ENCODE measurements at places on chromosomes 16 and 17. TPM values are rescaled to one million over a fixed set of nuclear protein-coding genes. Genes with fewer than 3 reads are reported as not detected.

DNA sequence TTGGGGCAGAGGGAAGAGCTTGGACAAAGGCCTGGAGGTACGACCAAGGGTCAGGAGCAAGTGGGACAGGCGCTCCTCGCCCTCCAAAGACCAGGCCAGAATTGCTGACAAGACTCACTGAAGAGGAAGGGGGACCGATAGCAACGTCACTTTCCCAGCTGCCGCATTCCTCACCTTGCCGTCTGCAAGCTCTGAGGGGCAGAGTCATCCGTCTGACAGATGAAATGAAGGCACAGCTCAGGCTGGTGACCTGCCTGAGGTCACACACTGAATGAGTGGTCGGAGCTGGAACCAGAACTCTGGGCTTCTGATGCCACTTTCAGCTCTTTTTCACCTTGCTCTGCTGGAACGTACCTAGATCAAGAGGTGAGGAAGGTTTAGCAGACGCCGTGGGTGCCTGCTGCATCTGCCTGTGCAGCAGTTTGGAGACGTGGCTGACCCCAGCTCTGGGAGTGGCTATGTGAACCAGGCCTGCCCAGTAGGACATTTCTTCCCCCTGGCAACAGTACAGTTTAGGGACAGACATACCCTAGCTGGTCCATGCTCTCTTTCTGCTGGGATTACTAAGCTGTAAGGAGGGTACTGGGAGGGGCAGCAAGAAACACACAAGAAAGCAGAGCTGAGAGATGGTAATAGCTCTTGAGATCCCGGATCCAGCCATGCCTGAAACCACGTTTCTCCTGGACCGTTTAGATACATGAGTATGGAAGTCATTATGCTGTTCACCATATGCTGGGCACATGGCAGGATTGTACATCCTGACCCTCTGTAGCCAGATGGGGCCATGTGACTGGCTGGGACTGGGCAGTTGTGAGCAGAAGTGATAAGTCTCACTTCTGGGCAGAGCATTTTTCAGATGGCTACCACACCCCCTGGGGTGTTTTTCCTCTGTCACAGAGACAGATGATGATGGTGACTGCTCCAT, 50.9 kb downstream of the IL21R start:
- no peak for DNase-seq
- H3K27ac ChIP-seq = no peak overlapping the region
- peaks cover 5% of the 10 kb centered on the region for H3K27me3 ChIP-seq

GRCh38 chr16:11833951-11834695, 17.2 kb downstream of the RSL1D1 start:
- H3K36me3 ChIP-seq = peaks cover 26% of the 10 kb centered on the region
- no peaks in the 10 kb centered on the region for H3K27me3 ChIP-seq
- H3K27ac ChIP-seq = no peak overlapping the region
- DNase-seq = no peak
- no peaks in the 10 kb centered on the region for H3K4me1 ChIP-seq
- H3K4me3 ChIP-seq = no peak overlapping the region

DNA sequence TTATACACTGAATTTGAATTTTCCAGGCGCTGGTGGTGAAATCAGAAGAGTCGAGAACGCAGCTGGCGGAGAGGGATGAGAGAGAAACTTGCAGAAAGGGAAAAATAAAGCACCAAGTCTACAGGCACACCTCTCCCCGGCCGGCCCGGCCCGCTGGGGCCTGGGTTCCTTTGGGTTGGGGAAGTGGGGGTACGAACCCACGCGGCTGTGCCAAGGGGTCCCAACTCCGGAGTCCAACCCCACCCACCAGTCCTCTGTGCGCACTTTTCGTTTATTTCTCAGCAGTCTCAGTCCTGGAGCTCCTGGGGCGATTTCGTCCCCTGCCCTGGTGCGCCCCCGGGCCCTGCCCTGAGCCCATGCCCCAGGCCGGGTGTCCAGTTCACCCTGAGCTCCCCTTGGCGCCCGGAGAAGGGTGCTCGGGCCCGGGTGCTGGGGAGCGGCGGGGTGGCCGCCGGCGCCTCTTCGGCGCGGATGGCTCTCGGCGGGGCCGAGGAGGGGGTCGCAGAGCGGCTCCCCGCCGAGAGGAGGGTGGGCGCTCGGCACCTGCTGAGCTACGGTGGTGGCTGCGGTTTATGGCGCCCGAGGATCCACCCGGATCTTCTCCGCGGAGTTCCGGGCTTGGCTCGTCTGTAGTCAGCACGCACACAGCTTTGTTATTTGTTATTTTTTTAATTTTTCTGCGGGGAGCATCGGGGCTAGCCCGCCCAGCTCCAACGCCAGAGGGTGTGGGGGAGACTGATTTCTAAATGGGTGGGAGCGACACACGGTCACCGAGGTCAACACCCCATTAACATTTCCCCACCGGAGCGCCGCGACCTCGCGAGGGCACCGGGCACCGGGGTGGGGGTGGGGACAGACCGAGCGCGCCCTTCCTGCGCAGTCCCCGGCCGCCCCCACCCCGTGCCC, 15.7 kb upstream of the CBX8 start:
- DNase-seq = no peak
- peaks cover 31% of the 10 kb centered on the region for H3K4me1 ChIP-seq
- H3K27ac ChIP-seq = no peak overlapping the region

- H3K27me3 ChIP-seq = no peaks in the 10 kb centered on the region
- peaks cover 11% of the 10 kb centered on the region for H3K36me3 ChIP-seq
- DNase-seq = no peak
- no peak overlapping the region for H3K4me3 ChIP-seq
- H3K27ac ChIP-seq = no peak overlapping the region
- no peaks in the 10 kb centered on the region for H3K4me1 ChIP-seq
Measured at GRCh38 chr17:1870592-1870991, 40.8 kb downstream of the RPA1 start.

- no peaks in the 10 kb centered on the region for H3K36me3 ChIP-seq
- H3K27ac ChIP-seq = no peak overlapping the region
- no peaks in the 10 kb centered on the region for H3K27me3 ChIP-seq
- H3K4me1 ChIP-seq = no peaks in the 10 kb centered on the region
- no peak for DNase-seq
Measured at GRCh38 chr17:51456942-51457341, 196.6 kb downstream of the UTP18 start.

DNA sequence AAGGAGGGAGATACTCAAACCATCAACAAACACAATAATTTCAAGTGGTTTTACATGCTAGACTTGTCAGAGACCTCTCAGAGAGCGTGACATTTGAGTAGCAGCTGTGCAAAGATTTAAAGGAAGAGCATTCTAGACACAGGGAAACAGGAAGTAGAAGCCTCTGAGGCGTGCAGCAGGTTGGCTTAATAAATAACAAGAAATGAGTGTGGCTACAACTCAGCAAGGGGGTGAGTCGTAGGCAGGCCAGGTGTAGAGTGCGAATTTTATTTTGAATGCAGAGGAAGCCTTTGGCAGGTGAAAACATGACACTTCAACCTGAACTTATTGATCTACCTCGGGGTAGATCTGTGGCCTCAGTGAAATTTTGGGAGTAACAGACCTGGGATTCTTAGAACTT, 73.2 kb upstream of the MRTFB start:
- no peaks in the 10 kb centered on the region for H3K36me3 ChIP-seq
- no peak overlapping the region for H3K27ac ChIP-seq
- no peak overlapping the region for H3K4me3 ChIP-seq

DNA sequence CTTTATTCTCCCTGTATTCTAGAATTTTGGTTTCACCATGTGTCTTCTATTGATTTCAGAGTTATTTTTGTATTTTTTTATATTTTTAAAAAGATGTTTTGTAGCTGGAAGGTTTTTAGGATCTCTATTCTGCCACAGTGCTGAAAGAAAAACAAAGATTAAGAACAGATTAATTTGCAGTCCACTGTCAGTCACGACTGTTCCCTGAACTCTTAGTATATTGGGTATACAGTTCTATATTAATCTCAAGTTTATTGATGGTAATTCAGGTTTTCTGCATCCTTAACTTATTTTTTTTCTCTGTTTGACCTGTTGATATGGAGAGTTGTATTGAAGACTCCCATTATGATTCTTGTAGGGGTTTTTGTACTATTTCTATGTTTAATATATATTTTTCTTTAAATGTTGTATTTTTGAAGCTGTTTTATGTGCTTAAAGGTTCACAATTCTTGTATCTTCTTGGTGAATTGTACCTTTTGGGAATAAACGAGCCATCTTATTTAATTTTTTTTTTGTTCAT, 2.9 kb downstream of the SPECC1 start:
- H3K4me1 ChIP-seq = peaks cover 4% of the 10 kb centered on the region
- H3K36me3 ChIP-seq = no peaks in the 10 kb centered on the region
- H3K4me3 ChIP-seq = no peak overlapping the region
- H3K27me3 ChIP-seq = peaks cover 11% of the 10 kb centered on the region
- no peak for DNase-seq
- H3K27ac ChIP-seq = no peak overlapping the region

- no peak for DNase-seq
- no peaks in the 10 kb centered on the region for H3K4me1 ChIP-seq
- H3K4me3 ChIP-seq = no peak overlapping the region
- no peak overlapping the region for H3K27ac ChIP-seq
- H3K27me3 ChIP-seq = no peaks in the 10 kb centered on the region
Measured at GRCh38 chr17:18143044-18143936, 34.7 kb downstream of the MYO15A start.

DNA sequence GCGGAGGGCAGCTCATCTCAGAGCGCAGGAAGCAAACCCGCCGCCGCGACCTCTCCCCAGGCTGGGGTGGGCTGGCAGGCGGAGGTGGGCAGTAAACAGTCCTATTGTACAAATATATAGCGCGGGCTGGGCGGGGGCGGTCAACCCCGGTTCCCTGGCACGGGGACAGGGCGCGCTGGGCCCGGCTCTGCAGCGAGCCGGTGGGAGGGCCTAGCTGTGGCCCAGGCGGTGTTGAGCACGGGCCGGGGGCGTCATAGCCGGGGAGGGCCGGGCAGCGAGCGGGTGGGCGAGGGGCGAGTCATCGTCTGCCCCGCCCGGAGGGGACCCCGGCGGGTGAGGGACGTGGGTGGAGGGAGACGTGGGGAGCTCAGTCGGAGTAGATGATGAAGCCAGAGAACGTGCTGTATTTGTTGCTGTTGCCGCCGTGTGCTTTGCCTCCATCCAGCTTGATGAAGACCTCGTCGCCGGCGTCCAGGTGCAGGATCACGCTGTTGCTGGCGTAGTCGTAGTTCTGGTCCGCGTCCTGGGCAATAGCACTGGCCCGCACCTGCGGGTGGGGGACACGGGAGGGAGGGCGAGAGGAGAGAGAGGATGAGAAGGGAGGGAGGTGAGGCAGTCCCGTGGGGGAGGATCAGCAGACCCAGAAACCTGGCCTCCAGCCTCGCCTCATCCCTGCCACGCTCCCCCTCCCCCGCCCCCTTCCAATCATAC, 8.1 kb downstream of the C1QL1 start:
- H3K4me1 ChIP-seq = no peaks in the 10 kb centered on the region
- H3K36me3 ChIP-seq = no peaks in the 10 kb centered on the region
- H3K27me3 ChIP-seq = peaks cover 21% of the 10 kb centered on the region
- no peak overlapping the region for H3K27ac ChIP-seq

GRCh38 chr17:78692460-78693010, 89.5 kb downstream of the CYTH1 start:
- H3K4me3 ChIP-seq = no peak overlapping the region
- no peaks in the 10 kb centered on the region for H3K4me1 ChIP-seq

DNA sequence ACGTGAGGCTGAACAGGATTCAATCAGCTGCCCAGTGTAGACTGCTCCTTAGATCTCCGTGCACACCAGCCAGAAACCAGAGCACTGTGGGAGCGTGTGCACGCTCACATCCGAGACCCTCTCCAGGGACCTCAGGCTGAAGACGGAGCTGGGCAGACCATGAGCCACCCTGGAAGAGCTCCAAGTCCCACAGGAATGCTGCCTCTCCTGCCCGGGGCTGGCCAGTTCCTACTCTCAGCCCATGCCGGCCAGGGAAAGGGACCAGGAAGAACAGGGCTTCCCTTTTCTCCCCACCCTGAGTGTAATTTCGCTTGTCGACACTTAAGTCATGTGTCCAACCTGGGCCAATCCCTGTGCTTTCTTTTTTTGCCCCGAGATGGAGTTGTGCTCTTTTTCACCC, 6.9 kb downstream of the ALYREF start:
- no peak overlapping the region for H3K4me3 ChIP-seq
- H3K36me3 ChIP-seq = peaks cover 44% of the 10 kb centered on the region
- no peak overlapping the region for H3K27ac ChIP-seq
- no peak for DNase-seq

- H3K4me3 ChIP-seq = peak overlapping the region; percentile 98
- no peaks in the 10 kb centered on the region for H3K27me3 ChIP-seq
- no peak for DNase-seq
Measured at GRCh38 chr17:67243284-67243683, 1.7 kb downstream of the HELZ start.

- peaks cover 67% of the 10 kb centered on the region for H3K36me3 ChIP-seq
- peaks cover 45% of the 10 kb centered on the region for H3K4me1 ChIP-seq
- no peaks in the 10 kb centered on the region for H3K27me3 ChIP-seq
- peak overlapping the region; percentile 71 for H3K27ac ChIP-seq
Measured at GRCh38 chr16:71927383-71927782, 32.1 kb downstream of the IST1 start.

The NHERF2 gene
- 147 TPM for polyA plus RNA-seq

The GDPD1 gene
- polyA plus RNA-seq = 1.6 TPM

The RAMP2 gene
- polyA plus RNA-seq = 37.9 TPM

The OR2C1 gene
- not detected for polyA plus RNA-seq

The GUCY2D gene
- not detected for polyA plus RNA-seq

The ZKSCAN2 gene
- 3.9 TPM for polyA plus RNA-seq

The CD300A gene
- 11.7 TPM for polyA plus RNA-seq

The C1QL1 gene
- polyA plus RNA-seq = 0.88 TPM

The IL21R gene
- 0.17 TPM for polyA plus RNA-seq
